Activated naive CD4-positive, alpha-beta T cell treated with anti-CD3 and anti-CD28 coated beads, Interleukin-2, amount 50 U/mL, for 16 hours (primary cell): ENCODE measurements at places on chromosomes 2 and 18.

DNA sequence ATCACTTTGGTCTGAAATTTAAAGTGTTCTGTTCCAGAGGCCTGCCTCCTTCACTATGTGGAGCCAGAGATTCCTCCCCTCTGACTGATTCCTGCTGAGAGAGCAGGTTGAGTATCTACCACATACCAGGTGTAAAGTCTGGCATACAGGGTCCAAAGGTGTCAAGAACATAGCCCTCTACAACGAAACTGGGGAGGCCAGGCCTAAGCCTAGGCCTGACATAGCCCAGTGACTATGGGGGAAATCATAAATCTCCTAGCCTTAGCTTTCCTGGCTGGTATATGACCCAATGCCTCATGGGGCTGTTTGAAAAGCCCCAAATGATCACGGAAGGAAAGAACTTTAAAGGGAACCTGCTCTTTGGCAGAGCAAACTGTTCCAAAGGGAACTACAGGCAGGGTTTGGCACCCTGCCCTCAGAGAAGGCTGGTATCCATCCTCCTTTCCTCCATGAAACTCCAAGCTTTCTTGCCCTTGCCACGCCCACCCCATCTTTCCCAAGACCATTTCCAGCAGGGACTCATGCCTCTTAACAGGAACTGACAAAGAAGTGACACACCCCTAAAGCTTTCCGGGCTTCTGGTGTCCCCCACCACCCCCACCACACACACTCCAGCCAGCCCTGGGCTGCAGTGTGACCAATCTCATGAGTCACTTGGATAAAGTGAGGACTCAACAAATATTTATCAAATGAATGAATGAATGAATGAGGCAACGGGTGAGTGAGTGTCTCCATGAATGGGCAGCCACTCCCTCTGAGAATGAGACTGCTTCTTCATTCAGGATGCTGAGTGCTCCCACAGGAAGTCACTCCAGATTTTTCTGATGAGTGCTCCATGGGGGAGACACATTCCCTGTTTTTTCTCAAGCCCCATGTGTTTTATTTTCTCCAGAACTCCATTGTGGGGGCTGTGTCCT, 114.5 kb upstream of the STPG4 start:
- no peak for DNase-seq

DNA sequence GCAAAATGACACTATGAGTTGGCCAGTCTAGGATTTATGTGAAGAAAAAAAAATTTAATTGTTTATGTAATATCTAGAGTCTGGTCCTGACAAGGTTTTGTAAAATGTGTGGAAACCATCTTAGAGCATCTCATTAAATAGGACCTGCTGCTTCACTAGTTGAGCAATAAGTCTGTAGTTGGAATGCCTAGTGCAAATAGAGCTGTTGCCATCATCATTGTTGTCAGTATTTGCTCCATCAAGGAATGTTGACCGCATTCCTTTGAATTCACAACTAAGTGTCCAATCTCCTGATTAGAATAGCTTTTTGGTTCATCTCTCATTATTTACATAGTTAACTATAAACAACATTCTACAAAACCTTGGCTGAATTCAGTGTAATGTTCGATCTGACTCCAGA, 32.2 kb upstream of the RPE start:
- DNase-seq, result no peak

DNA sequence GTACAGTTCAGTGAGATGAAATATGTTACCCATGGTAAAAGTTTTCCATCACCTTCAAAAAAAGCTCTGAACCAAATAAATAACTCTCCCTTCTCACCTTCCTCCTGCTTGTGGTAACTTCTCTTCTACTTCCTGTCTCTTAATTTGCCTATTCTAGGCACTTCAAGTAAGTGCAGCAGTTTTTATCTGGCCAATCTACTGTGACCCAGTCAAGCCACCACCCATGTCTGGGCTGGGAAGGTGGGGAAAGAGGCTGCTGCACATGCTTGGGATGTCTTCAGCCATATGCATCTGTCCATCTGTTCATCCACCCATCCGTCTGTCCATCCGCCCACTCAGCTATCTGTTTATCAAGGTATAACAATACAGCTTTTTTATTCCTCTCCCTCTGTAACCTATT, 31.6 kb downstream of the ZNF532 start:
- no peak for DNase-seq

GRCh38 chr18:42574871-42575270, 540.6 kb downstream of the RIT2 start:
- no peak for DNase-seq
